Putamen (tissue), 1 donor: ENCODE measurements at places on chromosomes 4 and X.
A peak's percentile ranks its signal among the peaks of the same experiment; 100 is the strongest.

- DNase-seq = no peak
These were observed 1657.4 kb upstream of the IGFBP7 start for GRCh38 chr4:58767598-58767997.

- no peak for DNase-seq
These were observed 1850.2 kb upstream of the AGA start for GRCh38 chr4:179292468-179292867.

DNA sequence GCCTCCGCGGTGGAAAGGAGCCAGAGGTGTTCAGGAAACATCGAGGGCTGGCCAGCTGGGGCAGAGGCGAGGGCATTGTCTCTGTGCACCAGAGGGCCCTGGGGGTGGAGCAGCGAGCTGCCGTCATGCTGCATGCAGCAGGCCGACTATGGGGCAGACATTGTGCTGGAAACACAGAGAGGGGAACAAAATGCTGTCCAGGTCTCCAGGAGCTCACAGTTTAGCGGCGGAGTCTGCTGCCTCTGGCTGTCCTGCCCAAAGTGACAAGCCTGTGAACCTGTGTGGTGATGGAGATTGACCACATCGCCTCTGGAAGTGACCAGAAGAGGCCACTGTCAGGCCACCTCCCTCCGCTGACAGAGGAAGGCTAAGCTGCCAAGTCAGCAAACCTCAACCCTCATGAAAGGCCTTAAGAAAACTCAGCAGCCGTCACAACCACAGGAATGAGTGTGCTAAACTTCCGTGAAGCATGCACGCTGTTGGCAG, 20.1 kb upstream of the SASH3 start:
- DNase-seq = peak; percentile 48

DNA sequence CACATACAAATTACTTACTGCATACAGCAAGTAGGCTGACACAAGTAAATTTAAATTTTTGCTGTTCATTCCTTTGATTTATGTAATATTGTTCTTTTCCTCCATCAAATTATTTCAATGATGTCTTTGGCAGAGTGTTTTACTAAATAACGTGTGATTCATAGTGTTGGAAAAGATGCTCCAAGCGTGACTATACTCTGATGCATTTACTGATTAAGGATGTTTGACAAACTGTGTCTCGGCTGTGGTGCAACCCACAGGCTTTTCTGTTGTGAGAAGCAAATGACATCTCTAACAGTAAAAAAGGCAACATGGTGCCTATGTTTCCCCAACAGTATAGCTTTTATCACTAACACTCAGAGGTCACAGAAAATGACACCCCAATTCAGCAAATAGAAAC, 540.9 kb downstream of the PPP4R3C start:
- DNase-seq = no peak

- DNase-seq = peak; percentile 14
These were observed 92.8 kb downstream of the CBR4 start for GRCh38 chr4:168917138-168917779.

GRCh38 chr4:155582971-155583437, 83.6 kb upstream of the GUCY1A1 start:
- DNase-seq = no peak

DNA sequence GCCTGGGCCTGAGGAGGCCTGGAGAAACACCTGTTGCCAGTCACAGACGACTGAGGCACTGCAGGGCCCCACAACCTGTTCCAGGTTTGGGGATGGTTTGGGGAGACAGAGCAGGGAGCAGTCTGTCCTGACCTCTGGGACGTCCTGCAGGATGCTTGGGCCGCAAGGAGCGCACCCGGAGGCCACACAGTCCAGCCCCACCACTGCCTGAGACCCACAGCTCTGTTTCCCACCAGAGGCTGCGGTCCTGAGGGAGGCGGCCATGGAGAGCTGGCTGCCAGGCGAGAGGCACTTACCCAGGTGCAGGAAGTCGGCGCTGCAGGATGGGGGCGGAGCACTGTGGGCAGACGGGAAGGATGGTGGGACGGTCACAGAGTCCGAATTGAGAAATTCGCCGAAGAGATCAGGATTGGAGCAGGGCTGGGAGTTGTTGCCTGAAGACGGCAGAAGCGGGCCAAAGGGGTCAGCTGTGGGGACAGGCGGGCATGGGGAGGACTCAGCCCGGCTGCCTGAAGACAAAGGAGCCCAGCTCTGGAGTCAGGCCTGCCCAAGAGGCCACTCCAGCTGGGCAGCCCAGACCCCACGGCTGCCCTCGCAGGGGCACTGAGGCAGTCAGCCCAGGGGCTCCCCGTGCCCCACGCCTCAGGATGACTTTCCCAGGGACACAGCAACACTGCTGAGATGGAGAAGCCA, 40.3 kb upstream of the CPLX1 start:
- no peak for DNase-seq

GRCh38 chr4:53713296-53713695, 122.0 kb upstream of the LNX1 start:
- no peak for DNase-seq

DNA sequence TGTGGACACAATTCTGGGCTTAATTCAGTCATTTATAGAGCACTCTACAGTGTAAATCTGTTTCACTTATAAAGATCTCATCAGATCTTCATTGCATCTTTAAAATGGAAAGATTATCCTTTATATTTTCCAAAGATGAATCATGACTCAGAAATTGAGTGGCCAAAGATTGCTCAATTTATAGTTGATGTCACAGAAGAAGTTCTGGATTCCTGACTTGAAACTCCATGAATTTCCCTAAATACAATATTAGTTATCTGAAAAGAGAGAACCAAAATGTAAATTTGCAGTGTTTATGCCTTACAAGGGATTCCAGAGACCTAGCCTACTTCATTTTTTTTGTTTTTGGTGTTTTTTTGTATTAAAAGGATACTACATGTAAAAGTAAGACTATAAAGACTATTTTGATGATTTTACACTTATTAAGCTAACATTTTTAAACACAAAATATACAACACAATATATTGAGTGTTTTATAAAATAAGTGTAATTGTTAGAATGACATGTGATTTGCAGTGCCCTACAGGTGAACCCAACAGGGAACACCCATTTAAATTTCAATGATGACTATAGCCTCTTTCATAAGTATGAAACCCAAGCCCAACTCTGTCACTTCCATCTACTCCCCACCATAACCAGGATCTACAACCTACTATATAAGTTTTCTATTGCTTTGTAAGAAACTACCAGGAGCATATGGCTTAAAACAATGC, 183.5 kb downstream of the PCDH7 start:
- no peak for DNase-seq

GRCh38 chrX:39336671-39337311, 535.5 kb downstream of the MID1IP1 start:
- DNase-seq = no peak

- no peak for DNase-seq
These were observed 170.1 kb downstream of the LARP7 start for GRCh38 chr4:112807083-112807482.

GRCh38 chrX:124931241-124931640, 388.4 kb upstream of the TEX13C start:
- DNase-seq = no peak

DNA sequence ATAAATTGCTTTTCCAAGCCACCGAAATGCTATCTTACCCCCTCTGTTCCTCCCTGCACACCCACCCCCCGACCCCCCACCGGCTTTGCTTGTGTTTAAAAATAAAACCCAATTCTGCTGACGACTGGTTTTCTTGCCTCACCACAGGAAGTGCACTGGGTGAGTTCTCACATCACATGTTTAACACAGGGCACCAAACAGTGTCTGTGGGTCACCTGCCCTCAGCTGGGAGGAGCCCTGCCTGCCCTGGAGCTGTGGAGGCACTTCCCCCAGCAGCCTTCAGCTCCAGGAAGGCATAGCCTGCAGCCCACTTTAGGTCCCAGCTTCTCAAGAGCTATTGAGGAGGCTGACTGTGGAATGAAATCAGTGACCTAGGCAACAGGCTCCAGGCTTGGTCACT, 8.8 kb downstream of the TMEM255A start:
- no peak for DNase-seq

DNA sequence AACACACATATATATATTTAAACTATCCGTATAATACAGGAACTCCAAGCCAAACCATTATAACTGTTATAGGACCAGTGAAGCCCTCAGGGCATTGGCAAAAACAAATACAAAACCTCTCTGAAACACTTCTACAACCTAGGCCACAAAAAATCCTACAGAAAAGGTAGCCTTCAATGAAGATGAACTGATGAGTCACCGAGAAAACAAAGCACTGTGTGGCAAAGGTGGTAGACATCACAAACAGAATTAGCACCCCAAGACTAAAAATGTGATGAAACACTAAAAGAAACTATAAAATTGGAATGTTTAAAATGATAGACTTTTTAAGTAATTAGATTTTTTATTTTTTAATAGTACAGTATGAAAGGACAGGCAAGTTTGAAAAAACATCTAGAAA, 5.5 kb upstream of the HSPA4L start:
- no peak for DNase-seq

GRCh38 chrX:110964786-110965185, 131.2 kb upstream of the PAK3 start:
- DNase-seq = no peak

DNA sequence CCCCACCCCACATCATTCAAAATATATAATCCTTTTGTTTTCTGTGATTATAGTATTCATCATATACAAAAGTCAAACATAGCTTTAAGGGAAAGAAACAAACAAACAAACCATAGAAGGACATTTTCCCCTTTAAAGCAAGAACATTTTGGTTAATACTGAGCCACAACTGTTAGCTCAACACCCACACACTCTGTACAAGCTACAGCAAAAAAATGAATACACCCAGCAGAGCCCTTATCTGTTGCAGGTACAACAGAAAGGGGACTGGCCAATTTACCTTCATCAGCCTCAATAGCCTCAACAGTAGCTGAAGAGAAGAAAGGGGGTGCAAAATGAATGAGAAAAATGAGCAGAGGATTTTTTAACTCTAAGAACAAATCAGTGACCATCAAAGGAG, 318.4 kb downstream of the PPP3CA start:
- no peak for DNase-seq

DNA sequence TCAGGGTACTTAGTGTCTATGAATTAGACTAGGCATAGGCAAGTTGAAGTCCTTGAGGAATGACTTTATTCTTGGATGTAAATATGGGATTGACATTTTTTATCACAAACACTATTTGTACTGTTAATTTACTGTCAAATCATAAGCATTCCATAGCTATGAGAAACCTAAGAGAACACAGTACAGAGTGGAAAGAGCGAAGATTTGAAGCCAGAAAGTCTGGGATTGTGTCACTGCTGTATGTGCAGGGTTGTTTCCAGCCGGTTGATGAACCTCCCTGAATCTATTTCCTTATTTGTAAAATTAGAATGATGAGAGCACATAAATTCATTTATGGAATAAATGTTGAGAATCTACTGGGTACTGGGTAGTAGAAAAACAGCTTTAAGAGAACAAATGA, 14.4 kb upstream of the KLHL5 start:
- DNase-seq = no peak

- peak; percentile 49 for DNase-seq
These were observed 82.0 kb downstream of the PLS3 start for GRCh38 chrX:115642895-115643530.

GRCh38 chr4:75953509-75953908, 12.7 kb upstream of the NAAA start:
- DNase-seq = no peak

DNA sequence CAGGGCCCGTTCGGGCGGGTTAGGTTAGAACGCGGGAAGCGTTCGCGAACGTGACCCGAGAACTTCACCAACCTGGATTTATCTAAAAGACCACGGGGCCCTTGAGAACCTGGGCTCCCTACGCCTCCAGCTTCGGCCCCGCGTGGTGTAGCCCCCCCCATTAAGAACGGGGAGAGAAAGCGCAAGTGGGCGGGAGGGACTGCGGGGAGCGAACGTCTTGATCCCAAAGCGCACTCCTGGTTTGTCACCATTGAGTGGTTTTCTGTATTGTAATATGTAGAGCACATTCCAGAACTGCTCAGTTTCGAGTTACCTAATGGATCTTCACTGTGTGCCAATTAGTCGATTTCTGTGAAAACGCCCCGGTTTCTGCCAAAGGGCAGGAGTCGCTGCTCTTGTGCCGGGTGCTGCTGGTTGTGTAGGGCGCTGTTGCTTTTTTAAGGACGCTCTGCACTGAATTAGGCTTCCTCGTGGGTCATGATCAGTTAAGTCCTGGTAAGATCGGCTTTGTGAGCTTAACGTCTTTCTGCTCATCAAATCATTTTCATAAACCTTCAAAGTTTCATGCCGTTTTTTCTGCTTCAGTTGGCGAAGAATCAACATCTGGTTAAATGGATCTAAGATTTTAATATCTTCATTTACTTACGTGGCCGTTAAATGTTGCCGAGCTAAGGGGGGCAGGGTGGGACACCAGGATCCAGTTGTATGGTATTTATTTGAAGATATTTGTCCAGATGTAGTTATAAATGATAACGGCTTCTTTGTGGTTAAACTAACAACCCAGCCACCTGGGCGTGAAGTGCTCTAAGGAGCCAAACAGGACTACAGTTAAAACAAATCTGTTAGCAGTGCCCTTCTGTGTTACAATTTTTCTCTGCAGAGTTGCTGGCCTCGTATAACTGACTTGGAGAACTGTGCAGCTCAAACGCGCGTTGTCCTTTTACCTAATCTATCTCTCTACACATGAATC, 809 bp downstream of the MND1 start:
- DNase-seq = peak; percentile 18

DNA sequence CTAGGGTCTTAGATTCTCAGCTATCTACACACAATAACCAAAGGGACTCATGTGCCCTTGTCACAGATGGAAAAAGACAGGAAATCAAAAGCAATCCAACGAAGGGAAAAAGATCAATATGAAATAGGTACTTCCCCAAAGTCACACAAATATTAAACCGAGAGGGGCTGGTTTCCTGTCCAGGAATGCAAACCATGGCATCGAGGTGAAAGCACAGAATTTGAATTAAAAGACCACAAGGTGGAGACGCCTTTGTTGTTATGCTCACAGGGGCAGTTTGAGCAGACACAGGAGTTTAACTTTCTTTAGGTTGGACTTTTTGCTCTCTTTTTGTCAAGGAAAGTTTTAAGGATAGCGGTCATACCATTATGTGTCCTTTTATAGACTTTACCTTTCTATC, 14.3 kb downstream of the H2BW1 start:
- no peak for DNase-seq

DNA sequence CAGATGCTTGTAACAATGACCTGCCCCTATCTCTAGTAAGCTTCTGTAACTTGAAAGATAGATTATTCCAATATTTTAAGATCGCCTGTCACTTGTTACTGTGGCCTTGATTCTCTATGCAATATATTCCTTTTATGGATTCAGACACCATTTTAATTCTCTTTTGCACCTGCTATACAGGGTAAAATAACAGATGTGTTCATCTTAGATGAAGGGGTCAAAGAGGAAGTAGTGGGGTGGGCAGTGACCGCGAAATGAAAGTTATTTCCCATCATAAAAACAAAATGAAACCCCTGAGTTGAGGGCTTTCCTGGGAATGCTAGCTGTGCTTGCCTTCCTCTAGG, 175.9 kb downstream of the TSPAN5 start:
- DNase-seq = no peak

- peak; percentile 90 for DNase-seq
These were observed 67.4 kb downstream of the APBB2 start for GRCh38 chr4:41146716-41147506.
